Esophagus mucosa (tissue), 1 donor: ENCODE measurements at places on chromosomes 5 and 9. TPM values are rescaled to one million over a fixed set of nuclear protein-coding genes. Genes with fewer than 3 reads are reported as not detected.

Gene IFNA21
- total RNA-seq: not detected

Gene TRIM7
- total RNA-seq: 36.9 TPM

Gene SLC6A19
- total RNA-seq: not detected

Gene SAP30L
- total RNA-seq: 19.4 TPM

Gene FGF18
- total RNA-seq: 0.08 TPM

Gene ZNF354C
- total RNA-seq: 1.2 TPM
